ENCODE measurements at places on chromosomes 6 and 20. TPM values are rescaled to one million over a fixed set of nuclear protein-coding genes. Genes with fewer than 3 reads are reported as not detected.

DNA sequence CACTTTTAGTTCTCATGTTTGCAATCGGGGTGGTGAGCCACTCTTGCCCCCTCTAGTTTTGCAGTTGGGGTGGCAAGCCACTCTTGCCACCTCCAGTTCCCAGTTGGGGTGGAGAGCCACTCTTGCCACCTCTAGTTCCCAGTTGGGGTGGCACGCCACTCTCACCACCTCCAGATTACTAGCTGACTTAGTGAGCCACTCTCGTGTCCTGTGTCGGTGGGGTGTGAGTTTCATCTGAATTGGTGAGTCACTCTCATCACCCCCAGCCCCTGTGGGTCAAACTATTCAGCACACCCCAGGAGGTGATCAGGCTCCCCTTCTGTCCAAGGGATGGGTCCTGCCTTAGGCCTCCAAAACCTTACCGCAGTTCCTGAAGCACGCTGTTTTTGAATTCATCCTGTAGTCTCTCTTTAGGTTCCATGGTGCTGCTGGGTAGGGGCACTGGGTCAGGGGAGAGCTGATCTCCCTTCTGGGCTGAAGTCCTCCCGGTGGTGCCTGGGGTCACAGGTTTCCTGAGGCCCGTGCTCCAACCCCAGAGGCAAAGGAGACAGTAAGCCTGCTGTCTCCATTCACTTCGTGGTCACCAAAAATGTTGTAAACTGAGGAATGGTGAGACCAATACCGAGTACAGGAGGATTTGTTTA, 224.2 kb upstream of the SYNCRIP start:
- H3K27ac ChIP-seq = no peak overlapping the region
- H3K27me3 ChIP-seq = no peaks in the 10 kb centered on the region
- H3K4me3 ChIP-seq = no peak overlapping the region
- H3K4me1 ChIP-seq = no peaks in the 10 kb centered on the region
- no peak for DNase-seq

- peaks cover 10% of the 10 kb centered on the region for H3K36me3 ChIP-seq
- no peak overlapping the region for H3K4me3 ChIP-seq
- H3K27me3 ChIP-seq = no peaks in the 10 kb centered on the region
- no peak for DNase-seq
These were observed 19.2 kb downstream of the RNF182 start for GRCh38 chr6:13943943-13944342.

The TRIM10 gene
- total RNA-seq = not detected

GRCh38 chr6:85186546-85187175, 263.2 kb upstream of the NT5E start:
- H3K4me1 ChIP-seq = peaks cover 10% of the 10 kb centered on the region
- no peaks in the 10 kb centered on the region for H3K36me3 ChIP-seq
- H3K27ac ChIP-seq = no peak overlapping the region
- peaks cover 2% of the 10 kb centered on the region for H3K27me3 ChIP-seq
- DNase-seq = no peak
- H3K4me3 ChIP-seq = no peak overlapping the region

DNA sequence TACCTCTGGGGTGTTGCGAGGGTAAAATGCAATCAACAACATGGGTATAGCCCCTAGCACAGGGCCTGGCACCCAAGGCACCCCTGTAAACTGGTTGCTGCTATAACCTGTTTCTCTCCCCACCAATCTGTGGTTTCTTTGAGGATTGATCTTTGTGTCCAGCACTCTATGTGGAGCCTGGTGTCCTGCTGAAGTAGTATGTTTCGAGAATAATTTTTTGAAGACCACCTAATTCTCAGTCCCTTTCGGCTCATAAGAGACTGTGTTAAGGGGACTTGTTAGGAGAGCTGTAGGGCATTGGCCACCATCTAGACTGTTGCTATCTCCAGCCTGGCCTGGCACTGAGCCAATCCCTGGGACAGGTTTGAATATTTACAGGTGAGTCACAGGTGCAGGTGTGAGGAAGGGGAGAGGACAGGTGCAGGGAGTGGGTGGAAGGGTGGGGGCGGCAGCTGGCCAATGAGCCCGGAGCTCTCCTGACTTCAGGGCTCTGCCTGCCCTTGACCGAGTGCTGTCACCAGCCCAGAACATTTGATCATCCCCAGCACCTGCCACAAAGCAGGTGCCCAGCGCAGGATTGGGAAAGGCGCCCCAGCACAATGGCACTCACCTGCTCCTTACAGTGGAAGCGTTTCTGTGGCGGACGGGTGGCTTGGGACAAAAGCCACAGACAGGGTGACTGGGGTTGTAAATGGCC, 8.1 kb upstream of the C20orf144 start:
- H3K36me3 ChIP-seq = no peaks in the 10 kb centered on the region
- H3K4me1 ChIP-seq = peaks cover 7% of the 10 kb centered on the region

The MTCH1 gene
- total RNA-seq = 298 TPM

The PNLDC1 gene
- total RNA-seq = not detected

The SIRPB2 gene
- not detected for total RNA-seq

Measured in HFFc6 (cell line).